Liver (tissue), 10 donors: ENCODE measurements at places on chromosomes 6 and 20. TPM values are rescaled to one million over a fixed set of nuclear protein-coding genes. Genes with fewer than 3 reads are reported as not detected.

- H3K27me3 ChIP-seq = no peaks in the 10 kb centered on the region
- no peaks in the 10 kb centered on the region for H3K4me1 ChIP-seq
- DNase-seq = no peak
- H3K4me3 ChIP-seq = no peak overlapping the region
- H3K27ac ChIP-seq = no peak overlapping the region
- H3K36me3 ChIP-seq = no peaks in the 10 kb centered on the region
Observed at GRCh38 chr6:97524811-97525210, 241.8 kb upstream of the MMS22L start.

DNA sequence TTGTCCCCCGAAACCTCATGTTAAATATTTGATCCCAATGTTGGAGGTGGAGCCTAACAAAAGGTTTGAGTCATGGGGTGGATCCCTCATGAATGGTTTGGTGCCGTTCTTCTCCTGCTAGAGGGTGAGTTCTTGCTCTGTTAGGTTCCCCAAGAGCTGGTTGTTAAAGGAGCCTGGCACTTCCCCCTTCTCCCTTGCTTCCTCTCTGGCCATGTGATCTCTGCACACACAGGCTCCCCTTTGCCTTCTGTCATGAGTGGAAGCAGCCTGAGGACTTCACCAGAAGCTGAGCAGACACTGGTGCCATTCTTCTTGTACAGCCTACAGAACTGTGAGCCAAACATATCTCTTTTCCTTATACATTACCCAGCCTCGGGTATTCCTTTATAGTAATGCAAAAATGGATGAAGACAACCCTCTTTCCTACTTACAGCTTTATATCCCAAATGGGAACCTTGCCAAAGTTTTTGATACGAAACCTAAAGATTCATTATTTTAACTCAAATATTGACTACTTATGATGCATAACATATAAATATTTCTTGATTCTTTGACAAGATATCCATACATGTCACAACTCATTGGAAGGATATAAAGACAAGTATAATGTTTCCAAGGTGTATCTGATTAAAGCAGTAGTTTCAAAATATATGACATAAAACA, 61.0 kb downstream of the RNF182 start:
- H3K4me3 ChIP-seq = no peak overlapping the region
- H3K4me1 ChIP-seq = no peaks in the 10 kb centered on the region
- peaks cover 2% of the 10 kb centered on the region for H3K27me3 ChIP-seq
- H3K27ac ChIP-seq = no peak overlapping the region
- DNase-seq = no peak

DNA sequence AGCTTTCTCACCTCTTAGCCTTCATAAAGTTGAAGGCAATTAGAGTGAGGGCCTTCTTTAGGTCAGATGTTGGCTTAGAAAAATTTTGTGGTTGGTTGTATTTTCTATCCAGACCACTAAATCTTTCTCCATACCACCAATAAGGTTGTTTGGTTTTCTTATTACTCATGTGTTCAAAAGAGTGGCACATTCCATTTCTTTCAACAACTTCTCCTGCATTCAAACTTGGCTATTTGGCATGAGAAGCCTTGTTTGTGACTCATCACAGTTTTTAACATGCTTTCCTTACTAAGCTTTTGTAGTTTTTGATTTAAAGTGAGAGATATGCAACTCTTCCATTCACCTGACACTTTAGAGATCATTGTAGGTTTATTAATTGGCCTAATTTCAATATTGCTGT, 949.6 kb downstream of the TBC1D32 start:
- no peaks in the 10 kb centered on the region for H3K4me1 ChIP-seq
- H3K27ac ChIP-seq = no peak overlapping the region
- DNase-seq = no peak
- H3K27me3 ChIP-seq = no peaks in the 10 kb centered on the region
- no peak overlapping the region for H3K4me3 ChIP-seq

The TASP1 gene
- 10.0 TPM for total RNA-seq
